Fibroblast of skin of left biceps (primary cell): ENCODE measurements at places on chromosomes 1 and 21.

DNA sequence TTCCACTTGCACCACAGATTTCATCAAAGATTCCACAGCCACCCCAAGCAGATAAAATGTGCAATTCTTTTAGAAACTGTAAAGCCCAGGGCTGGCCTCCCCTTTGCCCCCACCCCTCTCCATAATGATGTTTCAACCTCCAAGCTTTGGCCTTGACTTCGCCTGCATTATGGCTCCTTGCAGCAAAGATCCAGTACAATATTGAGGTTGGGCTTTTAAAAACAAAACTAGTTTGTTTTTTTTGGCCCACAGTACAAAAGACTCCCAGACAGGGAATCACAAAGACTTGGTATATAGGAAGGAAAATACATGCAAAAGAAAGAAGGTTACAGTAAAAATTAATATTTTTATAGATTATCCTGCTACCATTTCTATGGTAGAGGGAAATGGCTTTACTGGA, 356.5 kb upstream of the PTBP2 start:
- DNase-seq: no peak

GRCh38 chr21:31801551-31802219, 69.8 kb upstream of the SCAF4 start:
- no peak for DNase-seq

- no peak for DNase-seq
These were observed 183.5 kb downstream of the BRINP2 start for GRCh38 chr1:177354247-177354646.

DNA sequence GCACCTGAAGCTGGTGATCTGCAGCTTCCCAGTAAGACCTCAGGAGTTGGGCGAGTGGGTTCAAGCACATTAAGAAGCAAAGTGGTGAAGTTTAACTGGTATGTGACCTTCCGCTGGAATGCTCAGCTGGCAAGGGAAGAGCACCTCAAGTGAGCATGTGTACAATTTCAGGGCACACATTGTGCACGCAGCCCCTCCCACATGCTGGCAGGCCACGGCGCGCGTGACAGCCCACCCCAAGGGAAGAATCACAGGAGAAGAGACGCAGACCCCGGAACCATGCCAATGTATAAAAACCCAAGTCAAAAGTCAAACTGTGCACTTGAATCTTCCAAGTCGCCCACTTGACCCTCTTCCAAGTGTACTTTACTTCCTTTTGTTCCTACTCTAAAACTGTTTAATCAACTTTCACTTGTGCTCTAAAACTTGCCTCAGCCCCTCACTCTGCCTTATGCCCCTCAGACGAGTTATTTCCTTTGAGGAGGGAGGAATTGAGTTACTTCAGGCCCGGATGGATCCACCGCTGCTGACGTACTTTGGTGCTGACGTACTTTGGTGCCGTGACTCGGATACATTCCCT, 20.0 kb downstream of the LRRC3 start:
- DNase-seq: no peak

- no peak for DNase-seq
These were observed 18.5 kb downstream of the RNASEL start for GRCh38 chr1:182570611-182570970.

DNA sequence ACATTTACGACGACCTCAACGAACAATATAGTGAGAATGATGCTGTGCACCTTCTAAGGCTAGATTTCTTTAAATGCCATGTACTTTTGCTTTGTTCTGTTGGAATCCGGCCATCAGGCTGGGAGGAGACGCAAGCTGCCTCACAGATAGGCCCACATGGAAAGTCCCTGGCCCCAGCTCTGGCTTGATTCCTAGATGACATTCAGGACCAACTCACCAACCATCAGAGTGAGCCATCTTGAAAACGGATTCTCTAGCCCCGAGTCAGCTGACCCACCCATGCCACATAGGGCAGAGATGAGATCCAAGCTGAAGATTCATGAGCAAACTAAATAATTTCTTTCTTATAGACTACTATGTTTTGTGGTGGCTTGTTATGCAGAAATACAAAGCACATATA, 164.4 kb downstream of the ZNF281 start:
- no peak for DNase-seq

DNA sequence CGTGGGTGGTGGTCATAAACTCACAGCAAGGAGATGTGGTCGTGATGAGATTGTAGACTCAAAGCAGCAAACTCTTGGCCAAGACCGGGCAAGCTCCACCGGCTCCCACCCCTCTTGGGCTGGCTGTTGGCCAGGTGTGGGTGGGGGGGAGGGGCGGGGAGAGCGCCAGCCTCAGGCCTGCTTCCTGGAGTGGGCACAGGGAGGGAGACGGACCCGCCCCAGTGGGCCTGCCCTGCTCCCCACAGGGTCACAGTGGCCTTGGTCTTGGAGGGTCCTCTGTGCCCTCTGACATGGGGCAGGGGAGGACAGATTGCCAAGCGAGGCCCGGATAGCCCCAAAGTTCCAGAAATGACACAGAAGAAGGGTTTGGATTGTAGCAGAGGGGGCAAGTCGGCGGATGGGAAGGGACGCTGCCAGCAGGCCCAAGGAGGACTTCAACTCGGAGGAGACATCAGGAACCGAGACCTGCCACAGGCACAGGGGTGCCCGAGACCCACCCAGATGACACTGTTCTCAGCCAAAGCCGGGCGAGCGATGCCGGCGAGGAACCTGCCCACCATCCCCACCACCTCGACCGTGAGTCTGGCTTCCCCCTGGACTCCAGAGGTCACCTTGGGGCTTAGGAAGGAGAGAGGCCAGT, 85.4 kb upstream of the ACTRT2 start:
- no peak for DNase-seq

DNA sequence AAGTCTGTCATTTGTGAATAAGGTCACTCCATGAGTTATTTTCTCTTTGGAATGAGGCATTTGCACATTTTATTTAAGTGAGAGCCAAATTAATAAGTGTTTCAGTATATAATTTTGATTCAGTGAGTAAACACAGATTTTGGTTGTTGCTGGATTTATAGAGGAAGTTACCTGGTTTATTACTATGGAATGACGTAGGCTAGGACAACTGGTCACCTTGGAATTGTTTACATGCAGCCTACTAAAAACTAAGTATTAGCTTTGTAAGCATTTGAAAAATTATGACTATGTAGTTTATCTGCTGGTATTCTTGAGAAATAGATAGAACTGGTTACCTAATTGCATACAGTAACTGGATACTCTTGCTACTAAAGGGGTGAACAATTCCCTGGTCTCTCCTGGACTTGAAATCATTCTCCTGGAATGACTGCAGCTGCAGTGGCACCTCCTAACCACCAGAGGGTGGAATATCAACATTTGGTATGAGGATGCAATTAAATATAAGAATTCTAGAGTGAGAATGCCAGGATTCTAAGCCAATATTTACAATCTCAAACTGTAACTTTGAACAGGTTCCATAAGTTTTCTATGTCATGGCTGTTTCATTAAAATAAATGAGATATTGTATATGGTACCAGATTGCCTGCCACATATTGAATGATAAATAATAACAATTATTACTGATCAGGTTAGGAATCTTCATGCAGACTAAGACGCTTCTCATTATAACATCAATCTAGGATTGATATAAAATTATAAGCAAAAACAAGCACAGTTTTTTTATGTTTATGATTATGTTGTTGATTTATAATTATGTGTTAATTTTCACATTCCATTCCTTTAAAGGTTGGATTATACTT, 3.5 kb upstream of the KRTAP27-1 start:
- no peak for DNase-seq

DNA sequence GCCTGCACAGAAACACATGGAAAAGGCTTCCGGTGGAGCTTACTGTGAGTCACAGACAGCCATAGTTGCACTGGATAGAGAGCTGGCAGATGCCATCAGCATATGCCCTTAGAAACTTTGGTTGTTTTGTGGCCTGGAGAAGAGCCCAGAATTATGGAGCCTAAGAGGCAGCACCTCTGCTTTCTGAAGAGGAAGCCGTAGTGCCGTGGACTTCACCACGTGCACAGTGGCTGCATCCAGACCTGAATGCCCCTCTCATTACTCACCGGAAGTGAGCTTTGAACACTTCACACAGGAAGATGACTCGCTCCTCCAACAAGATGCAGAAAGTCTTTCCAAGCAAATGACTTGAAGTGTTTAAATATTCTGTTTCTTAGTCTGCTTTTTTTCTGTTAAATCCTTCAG, 28.4 kb downstream of the JUN start:
- peak; percentile 98 for DNase-seq

GRCh38 chr21:41043014-41043413, 124.9 kb upstream of the BACE2 start:
- DNase-seq: no peak

DNA sequence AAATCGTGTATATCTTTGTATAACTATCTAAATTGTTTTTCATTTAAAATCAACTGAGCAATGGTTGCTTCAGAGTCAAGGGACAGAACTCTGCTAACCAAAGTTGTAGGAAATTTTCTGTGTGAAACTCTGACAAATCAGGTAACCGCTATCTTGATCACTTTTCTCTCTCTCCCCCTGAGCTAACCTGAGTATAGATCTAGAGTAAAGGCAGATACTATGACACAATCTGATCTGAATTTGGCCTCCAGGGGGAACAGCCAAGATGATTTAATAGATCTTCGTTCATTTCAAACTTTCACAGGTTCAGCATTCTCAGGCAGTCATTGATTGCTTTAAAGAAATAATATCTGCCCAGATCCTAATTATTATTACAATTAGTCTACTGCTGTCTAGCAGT, 472.8 kb downstream of the NUF2 start:
- no peak for DNase-seq

- no peak for DNase-seq
These were observed 788 bp upstream of the TXNIP start for GRCh38 chr1:145997016-145997717.

DNA sequence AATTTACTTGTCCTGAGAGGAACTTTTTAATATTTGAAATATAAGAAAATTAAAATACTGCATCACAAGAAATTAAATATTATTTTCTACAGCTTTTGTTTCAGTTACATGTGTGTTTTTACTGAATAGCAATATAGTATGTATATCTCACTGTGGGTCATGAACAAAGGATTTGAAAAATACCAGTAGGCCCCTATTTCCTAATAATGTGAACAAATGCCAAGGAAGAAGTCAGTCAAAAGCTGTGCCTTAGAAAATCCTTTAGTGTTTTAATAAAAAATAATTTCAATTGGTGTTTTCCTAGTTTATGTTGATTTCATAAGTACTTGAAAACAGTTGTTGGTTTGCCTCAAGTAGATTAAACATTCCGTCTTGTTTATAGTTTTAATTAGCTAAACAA, 46.7 kb downstream of the SMYD3 start:
- no peak for DNase-seq

- DNase-seq: no peak
These were observed 12.8 kb upstream of the IFI44L start for GRCh38 chr1:78607334-78607927.

DNA sequence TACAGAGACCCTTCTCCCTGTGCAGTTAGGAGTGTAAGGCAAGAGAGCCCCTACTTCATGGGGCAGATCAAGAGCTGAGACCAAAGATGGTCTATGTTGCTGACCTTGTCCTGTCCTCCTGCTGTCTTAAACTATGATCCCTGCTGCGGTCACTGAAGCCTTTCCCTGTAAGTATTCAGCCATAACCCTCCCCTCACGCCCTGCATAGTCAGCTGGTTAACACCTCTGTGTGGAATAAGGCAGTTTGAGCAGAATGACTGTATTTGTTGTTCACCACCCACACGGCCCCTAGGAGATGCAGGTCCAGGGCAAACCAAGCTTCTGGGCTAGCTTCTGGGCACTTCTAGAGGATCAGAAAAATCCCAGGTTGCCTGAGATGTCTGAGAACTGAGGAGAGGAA, 356 bp downstream of the TSPAN1 start:
- DNase-seq: no peak

- no peak for DNase-seq
These were observed 273.7 kb downstream of the SRGAP2C start for GRCh38 chr1:121458291-121459048.

DNA sequence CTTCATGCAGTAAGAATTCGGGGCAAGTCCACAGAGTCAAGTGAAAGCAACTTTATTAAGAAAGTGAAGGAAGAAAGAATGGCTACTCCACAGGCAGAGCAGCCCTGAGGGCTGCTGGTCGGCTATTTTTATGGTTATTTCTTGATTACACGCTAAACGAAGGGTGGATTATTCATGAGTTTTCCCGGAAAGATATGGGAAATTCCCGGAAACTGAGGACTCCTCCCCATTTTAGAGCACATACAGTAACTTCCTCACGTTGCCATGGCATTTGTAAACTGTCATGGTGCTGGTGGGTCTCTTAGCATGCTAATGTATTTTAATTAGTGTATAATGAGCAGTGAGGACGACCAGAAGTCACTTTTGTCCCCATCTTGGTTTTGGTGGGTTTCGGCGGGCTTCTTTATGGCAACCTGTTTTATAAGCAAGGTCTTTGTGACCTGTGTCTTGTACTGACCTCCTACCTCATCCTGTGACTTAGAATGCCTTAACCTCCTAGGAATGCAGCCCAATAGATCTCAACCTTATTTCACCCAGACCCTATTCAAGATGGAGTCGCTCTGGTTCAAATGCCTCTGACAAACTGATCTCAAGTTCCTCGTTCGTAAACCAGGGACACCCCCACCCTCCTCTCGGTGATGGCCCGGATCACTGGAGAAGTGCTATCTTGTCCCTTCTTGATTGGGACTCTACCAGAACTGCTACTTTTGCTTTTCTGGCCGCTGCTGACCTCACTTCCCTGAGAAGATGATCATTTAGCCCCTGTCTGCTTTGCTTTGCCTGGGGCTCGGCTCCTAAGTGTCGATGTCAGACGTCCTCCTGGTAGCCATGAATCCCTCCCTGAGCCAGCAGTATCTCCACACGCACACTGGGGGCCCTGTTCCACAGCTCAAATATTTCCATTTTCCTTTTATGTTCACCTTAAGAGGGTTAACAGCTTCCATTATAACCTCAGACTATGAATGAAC, 48.8 kb downstream of the CLSTN1 start:
- DNase-seq: no peak

DNA sequence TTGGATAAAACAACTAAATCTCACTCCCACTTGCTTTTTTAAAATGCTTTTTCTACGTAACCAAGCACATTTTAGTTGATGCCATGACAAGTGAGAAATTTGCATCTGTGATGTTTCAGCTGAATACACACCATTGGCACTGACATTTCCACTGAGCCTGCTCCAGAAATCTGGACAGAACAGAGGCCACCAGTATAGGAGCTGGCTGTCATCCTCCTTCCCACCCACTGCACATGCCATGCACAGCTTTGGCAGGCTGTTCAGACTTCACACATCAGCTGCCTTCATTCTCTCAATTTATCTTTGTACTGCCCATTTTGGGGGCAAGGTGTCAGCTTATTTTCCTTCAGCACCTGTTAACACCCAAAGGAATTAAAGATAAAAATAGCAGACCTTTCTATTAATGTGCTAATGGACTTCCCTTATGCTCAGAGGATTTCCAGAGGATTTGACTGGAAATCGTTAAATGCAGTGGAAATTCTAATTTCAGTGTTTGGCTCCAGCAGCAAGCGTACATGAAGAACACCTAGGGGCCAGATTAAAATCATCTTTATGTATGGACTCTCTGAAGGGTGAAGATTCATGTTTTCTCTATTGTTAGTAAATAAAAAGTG, 12.9 kb upstream of the PODN start:
- DNase-seq: no peak

DNA sequence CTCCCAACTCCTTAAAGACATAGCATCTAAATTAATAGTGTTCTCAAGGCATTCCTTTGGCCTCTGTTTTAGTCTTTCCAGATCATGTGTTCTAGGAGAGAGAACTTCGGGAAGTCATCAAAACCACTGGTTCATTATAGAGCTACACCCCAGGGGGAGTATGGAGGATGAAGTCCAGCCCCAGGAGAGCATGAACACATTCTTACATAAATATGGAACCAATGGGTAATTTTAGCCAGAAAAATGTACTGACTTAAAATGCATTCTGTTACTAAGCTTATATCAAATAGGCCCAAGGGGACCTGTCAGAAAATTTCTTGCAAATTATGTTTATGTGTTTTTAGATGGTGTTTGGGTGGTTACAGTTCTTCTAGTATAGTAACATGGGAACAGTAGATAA, 165.2 kb downstream of the NTMT2 start:
- no peak for DNase-seq
